Ecto neural progenitor cell (in vitro differentiated cells): ENCODE measurements at places on chromosomes 6 and 20.

DNA sequence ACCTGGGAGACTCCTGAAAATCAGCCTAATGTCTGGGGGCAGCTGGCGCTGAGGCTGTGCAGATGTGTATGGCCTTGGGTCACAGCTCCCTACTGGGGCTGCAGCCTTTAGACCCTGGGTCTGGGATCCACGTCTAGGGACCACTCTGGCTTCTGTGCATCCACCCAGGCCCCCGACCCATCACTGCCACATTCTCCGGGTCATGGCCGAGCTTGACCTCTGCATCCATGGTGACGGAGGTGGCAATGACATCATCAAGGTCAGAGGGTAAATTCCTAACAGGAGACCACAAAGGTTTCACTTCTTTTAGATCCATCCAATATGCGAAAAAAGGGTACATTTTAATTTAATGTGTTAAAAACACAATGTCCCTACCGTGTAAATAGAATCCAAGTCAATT is 14.5 kb upstream of the PCMTD2 start:
- no peak for DNase-seq

DNA sequence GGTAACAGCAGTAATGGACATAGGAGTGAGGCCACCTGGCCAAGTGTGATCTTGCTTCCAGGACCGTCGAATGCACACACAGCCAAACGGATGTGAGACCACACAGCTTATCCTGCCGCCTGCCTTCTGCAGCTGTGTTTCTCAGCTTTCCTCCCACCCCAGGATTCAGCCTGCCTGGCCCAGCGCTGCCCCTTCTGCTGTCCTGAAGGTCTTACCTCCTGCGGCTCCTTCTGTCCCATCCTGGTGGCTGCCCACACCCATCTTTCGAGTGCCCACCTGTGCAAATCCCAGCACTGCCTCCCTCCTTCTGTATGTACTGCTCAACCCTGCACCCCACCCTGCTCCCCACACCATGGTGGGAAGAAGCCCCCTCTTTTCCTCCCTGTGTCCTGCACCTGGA is 49.4 kb upstream of the DACT2 start:
- DNase-seq = no peak

- DNase-seq = no peak
These were observed 4.9 kb downstream of the REV3L start for GRCh38 chr6:111478064-111478476.

DNA sequence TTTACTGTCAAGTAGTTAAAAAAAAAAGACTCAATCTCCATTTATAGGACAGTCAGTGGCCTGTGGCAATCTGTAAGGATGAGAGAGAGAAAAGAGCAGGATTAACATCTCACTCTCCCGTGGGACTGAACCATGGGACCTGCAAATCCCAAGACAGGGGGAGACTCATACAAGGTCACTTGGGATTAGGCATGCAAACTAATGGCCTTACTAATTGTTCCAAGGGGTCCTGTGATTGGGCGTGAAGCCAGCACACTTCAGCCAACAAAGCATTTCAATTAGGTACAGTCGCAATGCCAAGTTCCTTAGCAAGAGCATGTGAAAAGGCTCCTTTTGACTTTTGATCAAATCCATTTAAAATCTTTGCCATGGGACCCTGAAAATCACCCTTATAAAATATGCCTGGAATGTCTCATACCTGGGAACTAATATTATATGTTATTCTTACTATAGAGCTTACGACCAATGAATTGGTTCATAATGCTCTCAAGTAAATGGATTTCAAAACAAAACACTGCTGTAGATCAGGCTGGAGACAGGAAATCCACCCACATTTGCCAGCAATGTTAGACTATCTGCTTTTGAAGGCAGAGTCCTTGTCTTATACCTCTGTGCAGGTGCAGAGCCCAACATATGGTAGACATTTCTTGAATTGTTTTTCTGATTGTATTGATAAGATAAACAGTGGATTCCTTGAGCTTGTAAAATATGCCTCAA is 412.5 kb downstream of the GJA1 start:
- DNase-seq = no peak

DNA sequence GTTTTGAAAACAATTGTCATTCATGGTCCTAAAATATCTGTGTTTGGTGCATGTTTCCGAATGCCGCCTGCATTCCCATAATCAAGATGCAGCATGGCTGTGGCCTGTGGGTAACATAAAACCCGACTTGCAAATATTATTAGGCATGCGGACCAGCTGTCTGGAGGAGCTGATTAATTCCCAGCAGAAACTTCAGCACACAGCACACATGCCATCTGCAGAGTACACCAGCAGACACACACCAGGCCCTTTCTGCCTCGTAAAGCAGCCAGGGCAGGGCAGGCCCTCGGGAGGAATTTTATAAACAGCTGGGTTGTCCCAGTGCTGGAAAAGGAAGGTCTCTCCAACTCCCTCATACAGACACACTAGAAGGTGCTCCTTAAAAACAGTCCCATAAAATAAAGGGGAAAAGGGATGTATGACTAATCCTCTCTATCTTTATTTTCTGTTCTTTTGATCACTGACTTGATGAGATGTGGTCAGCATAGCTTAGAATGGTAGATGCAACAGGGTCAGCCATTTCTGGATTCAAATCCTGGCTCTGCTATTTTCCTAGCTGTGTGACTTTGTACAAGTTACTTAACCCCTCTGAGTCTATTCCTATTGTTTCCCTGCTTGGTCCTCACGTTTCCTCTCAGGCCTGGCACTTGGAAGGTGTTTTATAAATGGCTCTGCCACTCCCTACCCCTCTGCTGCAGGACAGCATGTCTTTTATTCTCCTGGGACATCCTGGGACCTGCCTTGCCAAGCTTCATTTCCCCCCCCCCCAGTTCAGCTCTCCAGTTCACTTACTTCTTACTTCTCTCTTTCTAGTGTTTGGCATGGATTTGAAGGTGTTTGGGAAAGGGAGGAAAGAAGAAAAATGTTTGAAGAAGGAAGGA is 85.9 kb upstream of the TRAF3IP2 start:
- no peak for DNase-seq

- peak; percentile 66 for DNase-seq
These were observed 42.4 kb downstream of the PTCHD4 start for GRCh38 chr6:48068278-48069251.

GRCh38 chr6:119067091-119067490 is 11.4 kb downstream of the FAM184A start:
- no peak for DNase-seq

- DNase-seq = no peak
These were observed 2.8 kb downstream of the SNRPB2 start for GRCh38 chr20:16732506-16733152.

DNA sequence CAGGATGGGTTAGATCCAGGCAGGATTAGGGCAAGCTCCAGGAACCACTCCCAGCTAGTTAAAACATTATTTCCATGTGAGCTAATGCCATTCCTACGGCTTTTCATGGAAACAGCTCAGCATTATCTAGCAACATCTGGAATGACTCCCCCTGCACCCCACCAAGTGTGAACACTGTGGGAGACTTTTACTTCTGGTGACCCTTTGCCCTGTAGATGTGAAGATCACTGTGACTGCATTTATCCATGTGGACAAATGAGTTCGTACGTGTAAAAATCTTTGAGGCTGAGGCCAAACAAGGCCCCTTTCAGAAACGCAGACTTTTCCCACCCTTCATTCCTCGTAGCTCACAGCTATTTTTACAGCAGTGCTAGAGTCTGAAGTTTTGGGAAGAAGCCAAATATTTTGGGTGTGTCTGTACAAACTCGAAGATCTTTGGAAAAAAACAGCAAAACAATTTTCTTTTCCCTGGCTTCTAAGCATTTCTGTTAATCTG is 221.8 kb upstream of the SOX4 start:
- DNase-seq = peak; percentile 63

- no peak for DNase-seq
These were observed 6.6 kb downstream of the GMPR start for GRCh38 chr6:16244869-16245451.

DNA sequence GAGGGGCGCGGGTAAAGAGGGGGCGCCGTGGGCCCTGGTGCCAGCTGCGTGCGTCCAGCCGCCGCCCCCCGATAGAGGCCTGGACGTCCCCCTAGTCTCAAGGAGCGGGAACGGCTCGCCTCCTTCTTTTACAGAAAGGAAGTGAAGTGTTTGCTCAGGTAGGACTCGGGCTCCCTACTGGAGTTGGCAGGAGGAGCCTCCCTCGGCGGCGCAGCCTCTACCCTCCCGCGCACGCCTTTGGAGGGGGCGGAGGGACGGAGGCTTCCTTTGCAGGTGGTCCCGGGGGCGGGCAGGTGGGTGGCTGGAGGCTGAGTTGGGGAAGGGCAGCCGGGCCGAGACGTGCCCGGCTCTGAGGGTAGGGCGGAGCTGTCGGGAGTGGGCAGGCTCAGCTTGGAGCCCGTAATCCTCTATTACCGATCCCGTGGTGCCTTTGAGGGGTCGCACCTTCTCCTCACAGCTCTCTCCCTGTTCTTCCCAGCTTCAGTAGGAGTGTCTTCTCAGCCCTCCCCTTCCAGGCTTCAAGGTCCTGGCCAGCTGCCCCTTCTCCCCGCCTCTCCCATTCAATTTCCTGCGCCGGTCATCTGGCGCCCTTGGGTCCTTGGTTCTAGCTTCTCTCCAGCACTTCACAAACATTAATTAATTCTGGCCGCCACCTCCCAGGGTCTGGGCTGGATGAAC is 728 bp downstream of the ITPR3 start:
- DNase-seq = peak; percentile 61

- DNase-seq = no peak
These were observed 142.8 kb downstream of the DLL1 start for GRCh38 chr6:170147832-170148708.

DNA sequence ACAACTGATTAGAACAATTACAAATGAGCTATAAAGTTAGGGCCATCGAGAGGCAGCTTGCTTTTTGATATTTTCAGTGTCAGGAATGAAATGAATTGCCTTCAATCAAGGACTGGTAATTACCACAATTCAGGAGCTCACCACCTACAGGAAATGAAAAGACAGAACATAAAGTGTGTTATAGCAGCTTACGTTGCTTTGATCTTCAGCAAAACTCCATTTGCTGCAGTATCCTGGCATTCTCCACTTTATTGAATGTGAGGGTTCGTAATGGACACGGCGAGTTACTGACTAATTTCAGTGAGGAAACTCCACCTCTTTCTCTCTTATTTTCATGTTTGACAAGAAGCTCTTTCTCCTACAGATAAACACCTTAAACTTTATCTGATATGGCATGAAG is 440.0 kb upstream of the HSF2 start:
- no peak for DNase-seq

DNA sequence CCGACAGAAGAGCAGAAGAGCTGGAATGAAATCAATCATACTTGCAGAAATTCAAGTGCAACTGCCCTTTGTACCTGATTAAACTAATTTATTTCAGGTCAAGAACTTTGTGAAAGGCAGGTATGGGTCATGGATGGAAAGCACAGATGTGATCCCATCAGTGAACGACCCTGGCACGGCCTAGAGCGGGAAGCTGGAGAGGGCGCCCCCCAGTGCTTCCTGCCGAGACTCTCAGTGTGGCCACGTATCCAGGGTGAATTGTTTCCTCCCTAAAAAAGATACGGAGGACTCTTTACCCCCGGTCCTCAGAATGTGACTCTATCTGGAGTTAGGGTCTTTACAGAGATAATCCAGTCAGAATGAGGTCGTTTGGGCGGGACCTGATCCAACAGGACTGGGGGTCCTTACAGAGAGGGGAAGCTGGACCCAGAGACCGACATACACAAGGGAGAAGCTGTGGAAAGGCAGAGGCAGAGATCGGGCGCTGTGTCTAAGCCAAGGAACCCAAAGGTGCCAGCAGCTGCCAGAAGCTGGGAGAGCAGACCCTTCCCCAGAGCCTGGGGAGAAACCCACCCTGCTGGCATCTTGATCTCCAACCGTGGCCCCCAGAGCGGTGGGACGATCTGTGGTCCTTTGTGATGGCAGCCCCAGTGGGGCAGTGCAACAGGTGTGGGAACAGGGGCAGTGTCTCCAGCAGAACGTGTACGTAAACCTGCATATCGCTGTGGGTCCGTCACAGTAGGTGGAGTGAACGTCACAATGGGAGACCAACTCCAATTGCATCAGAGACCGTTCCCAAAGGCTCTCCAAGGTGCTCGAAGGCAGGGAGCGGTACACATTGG is 91.9 kb downstream of the TAF4 start:
- DNase-seq = no peak

- DNase-seq = no peak
These were observed 32.5 kb downstream of the RIPOR3 start for GRCh38 chr20:50658804-50659380.

- DNase-seq = no peak
These were observed 727.4 kb upstream of the CITED2 start for GRCh38 chr6:140101818-140102217.

GRCh38 chr6:7675353-7675945 is 50.5 kb upstream of the BMP6 start:
- no peak for DNase-seq

- DNase-seq = no peak
These were observed 102.1 kb downstream of the DLGAP4 start for GRCh38 chr20:36408219-36408618.

DNA sequence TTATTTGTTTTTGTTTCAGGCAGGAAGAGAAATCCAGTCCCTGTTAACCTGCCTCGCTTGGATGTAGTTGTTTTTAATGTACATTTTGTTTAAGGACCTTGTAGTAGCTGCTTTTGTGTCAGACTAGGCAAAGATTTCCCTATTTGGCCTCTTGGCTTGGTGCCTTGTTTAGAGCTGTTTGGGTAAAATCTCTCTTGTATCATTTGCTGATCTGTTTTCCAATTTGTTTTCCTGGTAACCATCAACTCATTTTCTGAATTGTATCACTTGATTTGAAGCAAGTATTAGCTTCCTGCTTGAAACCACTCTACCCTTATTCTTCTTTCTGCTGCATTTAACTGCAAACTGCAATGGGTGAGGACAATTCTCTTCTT is 160.7 kb downstream of the ZFAND3 start:
- DNase-seq = no peak

GRCh38 chr6:133590814-133591213 is 298.1 kb upstream of the TCF21 start:
- DNase-seq = no peak

GRCh38 chr6:80771941-80772340 is 665.5 kb downstream of the BCKDHB start:
- peak; percentile 52 for DNase-seq

DNA sequence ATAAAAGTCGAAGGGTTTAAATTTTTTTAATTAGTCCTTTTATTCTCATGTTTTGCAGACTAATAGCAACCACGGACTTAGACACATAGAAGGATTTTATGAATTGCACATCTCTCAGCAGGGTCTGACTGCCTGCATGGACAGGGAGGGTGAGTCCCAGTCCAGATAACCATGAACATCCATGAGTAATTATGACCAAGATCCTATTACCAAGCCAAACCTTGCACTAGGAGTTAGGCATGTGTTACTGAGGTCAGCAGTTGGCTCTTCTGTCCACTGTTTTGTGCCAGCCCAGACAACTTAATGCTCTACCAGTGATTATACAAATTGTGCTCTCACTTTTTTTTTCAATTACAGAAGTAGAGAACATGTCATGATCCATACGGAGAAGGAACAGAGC is 211.2 kb downstream of the MAFB start:
- no peak for DNase-seq
